Caco-2 (cell line): ENCODE measurements at places on chromosomes 6 and 20. TPM values are rescaled to one million over a fixed set of nuclear protein-coding genes. Genes with fewer than 3 reads are reported as not detected.

DNA sequence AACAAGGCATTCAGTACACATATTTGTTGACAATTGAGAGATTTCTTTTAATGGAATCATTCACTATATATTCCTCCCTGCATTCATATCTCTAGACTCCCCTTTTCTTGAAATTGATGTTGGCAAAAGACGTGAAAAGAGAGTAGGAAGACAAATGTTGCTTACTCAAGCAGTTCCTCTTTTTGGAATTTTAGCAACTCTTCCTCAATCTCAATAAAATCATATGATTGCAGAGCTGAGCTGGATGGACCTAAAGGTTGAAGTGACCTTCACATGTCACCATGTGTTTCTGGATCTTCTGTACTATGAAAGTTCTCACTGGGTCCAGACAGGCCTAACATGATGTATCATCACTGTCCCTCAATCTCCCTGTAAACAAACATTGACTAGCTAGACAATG is 18.6 kb downstream of the ADGRF1 start:
- DNase-seq: no peak

GRCh38 chr6:132122176-132122575 is 171.0 kb upstream of the CCN2 start:
- no peak for DNase-seq

DNA sequence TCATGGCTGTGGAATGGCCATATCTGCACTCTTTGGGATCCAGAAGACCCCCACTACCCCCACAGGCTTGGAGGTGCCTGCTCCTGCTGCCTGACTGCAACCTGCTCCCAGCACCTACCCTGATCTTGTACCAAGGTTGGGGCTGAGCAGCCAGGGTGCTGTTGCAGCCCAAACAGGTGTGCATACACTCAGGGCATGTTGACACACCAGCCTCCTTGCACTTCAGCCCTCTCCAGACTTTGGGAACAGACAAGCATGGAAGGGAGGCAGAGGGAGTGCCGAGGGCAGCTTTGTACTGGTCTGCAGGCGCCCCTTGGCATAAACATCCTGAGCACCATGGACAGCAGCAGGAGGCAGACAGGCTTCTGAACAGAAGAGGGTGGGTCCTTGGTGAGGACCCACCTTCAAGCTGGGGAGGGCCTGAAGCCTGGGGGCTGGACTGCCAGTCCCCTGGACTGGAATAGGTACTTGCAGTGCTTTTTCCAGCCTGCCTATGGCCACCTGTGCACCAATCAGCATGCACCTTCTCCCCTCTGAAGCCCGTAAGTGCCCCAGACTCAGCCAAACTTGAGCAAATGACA is 1675.8 kb downstream of the HACE1 start:
- DNase-seq: no peak

- no peak for DNase-seq
Measured at GRCh38 chr6:64520050-64520449, 884.4 kb downstream of the PHF3 start.

- DNase-seq: no peak
Measured at GRCh38 chr6:144585217-144585814, 300.2 kb downstream of the UTRN start.

- DNase-seq: no peak
Measured at GRCh38 chr6:52500238-52501129, 76.4 kb downstream of the TRAM2 start.

DNA sequence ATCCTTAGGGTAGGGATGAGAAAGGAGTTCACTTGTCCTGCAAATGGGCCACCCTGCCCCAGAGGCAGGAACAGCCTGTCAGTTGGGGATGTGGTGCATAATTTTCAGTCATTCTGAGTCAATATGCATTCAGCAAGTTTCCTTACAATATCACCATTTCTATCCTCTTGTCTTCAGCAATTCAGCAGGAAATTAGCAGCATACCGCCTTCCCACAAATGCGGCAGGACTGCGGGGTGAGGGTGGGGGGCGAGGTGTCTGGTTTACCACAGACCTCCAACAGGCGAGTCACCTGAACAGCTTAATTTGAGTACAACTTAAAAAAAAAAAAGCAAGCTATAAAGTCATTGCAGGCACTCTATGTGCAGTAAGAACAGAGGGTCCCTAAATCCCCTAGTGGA is 126.8 kb downstream of the MAP3K7 start:
- DNase-seq: no peak

GRCh38 chr6:14194976-14195375 is 77.4 kb downstream of the CD83 start:
- no peak for DNase-seq

DNA sequence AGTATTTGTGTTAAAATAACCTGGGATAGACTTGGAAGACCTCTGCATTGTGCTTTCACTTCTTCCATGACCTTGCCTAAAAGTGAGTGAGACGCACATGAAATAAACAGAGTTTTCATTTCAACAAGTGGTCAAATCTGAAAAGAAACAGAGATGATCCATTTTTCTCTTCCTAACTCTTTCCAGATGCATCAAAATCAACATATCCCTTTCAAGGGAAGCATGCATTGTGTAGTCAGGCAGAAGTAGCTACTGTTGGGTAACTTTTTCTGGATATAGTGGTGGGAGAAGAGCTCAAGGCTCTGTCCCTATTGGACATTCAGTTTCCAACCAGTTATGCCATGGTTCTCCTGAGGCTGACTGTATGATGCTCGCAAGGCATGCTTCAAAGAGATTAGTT is 233.0 kb upstream of the JAG1 start:
- no peak for DNase-seq

DNA sequence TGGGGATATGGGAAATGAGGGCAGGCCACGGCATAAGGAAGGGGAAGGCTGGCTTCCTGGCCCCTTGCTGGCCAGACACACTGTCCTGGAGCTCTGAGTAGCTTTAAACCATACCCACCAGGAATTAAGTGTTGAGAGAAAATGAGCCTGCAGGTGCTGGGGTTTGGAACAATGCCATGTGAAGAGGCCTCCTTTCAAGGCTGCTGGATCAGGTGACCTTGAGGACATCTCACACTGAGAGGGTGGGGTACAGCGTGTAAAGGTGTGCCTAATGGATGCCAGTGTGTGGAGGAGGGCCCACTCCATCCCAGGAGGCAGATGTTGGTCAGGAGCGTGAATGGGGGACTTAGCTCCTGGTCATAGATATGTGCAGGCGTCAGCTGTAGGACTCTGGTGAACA is 74.8 kb upstream of the MLN start:
- DNase-seq: no peak

- peak; percentile 76 for DNase-seq
Measured at GRCh38 chr6:35019171-35019570, 122.0 kb downstream of the TCP11 start.

- no peak for DNase-seq
Measured at GRCh38 chr20:36234771-36235320, 1.4 kb upstream of the AAR2 start.

CST4 gene
- total RNA-seq: 2.7 and 4.2 TPM in 2 replicates

TENT5A gene
- total RNA-seq: 45.0 and 49.6 TPM in 2 replicates

TPX2 gene
- total RNA-seq: 221 and 237 TPM in 2 replicates

SLC2A10 gene
- 4.2 and 4.3 TPM in 2 replicates for total RNA-seq

MLN gene
- total RNA-seq: not detected in 2 replicates

SOBP gene
- 0.14 TPM in 1 of 2 replicates, not detected in the other for total RNA-seq
